Sigmoid colon (tissue), 7 donors: ENCODE measurements at places on chromosomes 13 and 19. TPM values are rescaled to one million over a fixed set of nuclear protein-coding genes. Genes with fewer than 3 reads are reported as not detected.

GRCh38 chr13:21478881-21479808 is 20.0 kb upstream of the ZDHHC20 start:
- peak overlapping the region; percentile 23 for H3K4me3 ChIP-seq
- H3K36me3 ChIP-seq: no peaks in the 10 kb centered on the region
- no peaks in the 10 kb centered on the region for H3K27me3 ChIP-seq
- no peak for DNase-seq
- H3K27ac ChIP-seq: no peak overlapping the region

Gene SELENOV
- not detected for total RNA-seq

GRCh38 chr13:111460548-111461444 is 140.4 kb downstream of the TEX29 start:
- no peak overlapping the region for H3K27ac ChIP-seq
- DNase-seq: peak; percentile 64
- H3K4me1 ChIP-seq: no peaks in the 10 kb centered on the region
- no peaks in the 10 kb centered on the region for H3K36me3 ChIP-seq
- H3K27me3 ChIP-seq: no peaks in the 10 kb centered on the region

Gene FCHO1
- total RNA-seq: 5.2 TPM

DNA sequence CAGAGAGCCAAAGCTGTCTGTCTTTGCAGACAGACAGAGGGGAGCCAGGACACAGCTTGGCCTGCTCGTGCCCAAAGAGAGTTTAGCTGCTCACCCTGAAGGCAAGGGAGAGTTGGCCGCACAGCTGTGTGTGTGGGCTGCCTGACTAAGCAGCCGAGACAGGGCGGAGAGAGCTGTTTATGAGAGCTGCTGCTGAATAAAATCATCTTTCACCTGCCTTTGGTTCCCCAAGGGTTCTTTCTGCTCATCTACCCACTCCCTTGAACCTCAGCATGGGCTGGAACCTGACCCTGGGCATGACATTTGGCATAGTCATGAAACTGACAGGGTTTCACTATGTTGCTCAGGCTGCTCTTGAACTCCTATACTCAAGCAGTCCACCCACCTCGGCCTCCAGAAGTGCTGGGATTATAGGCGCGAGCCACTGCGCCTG is 98.2 kb downstream of the RBM26 start:
- no peak overlapping the region for H3K4me3 ChIP-seq
- no peak overlapping the region for H3K27ac ChIP-seq
- H3K4me1 ChIP-seq: peaks cover 11% of the 10 kb centered on the region
- H3K27me3 ChIP-seq: no peaks in the 10 kb centered on the region
- H3K36me3 ChIP-seq: no peaks in the 10 kb centered on the region

Gene AMH
- not detected for total RNA-seq

Gene TEX26
- total RNA-seq: not detected

Gene IGFL1
- not detected for total RNA-seq
